Stimulated activated CD4-positive, alpha-beta T cell treated with anti-CD3 and anti-CD28 coated beads, Interleukin-4, amount 100 ng/mL, for 48 hours (primary cell): ENCODE measurements at places on chromosomes 2 and 18.

DNA sequence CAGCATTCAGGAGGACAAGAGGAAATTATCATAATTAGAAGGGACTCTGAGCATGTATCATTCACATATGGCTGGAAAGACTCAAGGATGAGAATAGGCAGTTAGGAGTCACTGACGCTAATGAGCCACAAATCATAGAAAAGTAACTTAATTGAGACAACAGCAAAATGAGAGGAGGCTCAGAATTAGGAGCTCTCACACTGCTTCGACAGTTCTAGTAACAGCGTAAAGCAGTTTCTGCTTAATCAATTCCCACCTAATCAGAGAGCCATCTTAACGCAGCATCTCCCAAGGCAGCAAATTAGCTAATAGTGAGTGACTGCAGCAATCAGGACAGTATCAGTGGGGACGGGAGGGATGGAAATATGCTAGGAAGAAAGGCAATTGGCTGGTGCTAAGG lies 32.8 kb downstream of the ANKRD44 start:
- no peak for DNase-seq

GRCh38 chr2:178152542-178152941 lies 40.3 kb downstream of the RBM45 start:
- no peak for DNase-seq

- no peak for DNase-seq
These were observed 335.7 kb downstream of the GALNT13 start for GRCh38 chr2:154207288-154208047.

GRCh38 chr2:128754246-128754724 lies 435.6 kb upstream of the HS6ST1 start:
- DNase-seq, result no peak

GRCh38 chr2:85926526-85926925 lies 37.7 kb upstream of the ST3GAL5 start:
- no peak for DNase-seq

GRCh38 chr18:21979171-21979560 lies 190.2 kb upstream of the GATA6 start:
- DNase-seq, result no peak

DNA sequence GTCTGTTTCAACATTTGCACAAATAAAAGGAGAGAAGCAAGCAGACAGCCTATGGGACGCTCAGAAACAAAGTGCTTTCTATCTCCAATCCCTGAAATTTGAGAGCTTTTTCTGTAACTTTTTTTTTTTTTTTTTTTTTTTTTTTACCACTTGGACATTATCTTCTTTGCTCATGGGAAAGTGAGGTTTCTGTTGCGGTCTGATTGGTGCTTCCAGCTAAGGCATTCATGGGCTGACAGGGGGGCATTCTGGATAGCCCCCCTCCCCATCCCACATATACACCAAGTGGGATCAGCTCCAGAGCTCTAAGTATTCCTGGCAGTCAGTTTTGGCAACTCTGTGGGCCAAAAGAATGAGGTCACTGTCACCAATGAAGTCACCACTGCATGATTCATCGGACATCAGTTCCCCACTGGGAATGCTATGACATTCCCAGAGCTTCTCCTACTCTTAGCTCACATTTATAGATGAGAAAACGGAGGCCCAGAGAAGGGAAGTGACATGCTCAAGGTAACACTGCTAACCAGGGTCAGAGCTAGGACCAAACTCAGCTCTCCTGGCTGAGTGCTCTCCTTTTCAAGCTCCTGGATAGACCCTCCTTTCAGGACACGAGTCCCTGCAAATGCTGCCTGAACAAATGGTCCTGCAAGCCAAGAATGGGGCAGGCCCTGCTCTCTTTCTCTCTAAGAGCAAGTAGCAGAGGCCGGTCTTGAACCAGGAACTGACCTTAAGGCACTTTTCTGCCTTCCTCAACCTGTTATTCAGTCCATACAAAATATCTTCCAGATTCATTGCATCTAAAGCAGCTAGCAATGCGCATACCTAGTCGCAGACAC lies 61.3 kb downstream of the TMEM247 start:
- no peak for DNase-seq

DNA sequence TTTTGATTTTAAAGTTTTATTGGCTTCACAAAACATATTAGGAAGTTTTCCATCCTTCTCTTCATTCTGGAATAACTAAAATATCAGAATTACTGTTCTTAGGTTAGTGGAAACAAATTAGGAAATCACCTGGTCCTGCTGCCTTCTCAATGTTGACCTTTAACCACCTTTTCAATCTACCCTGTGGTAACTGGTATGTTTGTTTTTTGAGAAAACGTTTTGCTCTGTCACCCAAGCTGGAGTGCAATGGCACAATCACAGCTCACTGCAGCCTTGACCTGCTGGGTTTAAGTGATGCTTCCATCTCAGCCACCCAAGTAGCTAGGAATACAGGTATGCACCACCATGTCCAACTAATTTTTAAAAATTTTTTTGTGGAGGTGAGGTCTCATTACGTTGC lies 28.4 kb downstream of the ACYP2 start:
- no peak for DNase-seq

DNA sequence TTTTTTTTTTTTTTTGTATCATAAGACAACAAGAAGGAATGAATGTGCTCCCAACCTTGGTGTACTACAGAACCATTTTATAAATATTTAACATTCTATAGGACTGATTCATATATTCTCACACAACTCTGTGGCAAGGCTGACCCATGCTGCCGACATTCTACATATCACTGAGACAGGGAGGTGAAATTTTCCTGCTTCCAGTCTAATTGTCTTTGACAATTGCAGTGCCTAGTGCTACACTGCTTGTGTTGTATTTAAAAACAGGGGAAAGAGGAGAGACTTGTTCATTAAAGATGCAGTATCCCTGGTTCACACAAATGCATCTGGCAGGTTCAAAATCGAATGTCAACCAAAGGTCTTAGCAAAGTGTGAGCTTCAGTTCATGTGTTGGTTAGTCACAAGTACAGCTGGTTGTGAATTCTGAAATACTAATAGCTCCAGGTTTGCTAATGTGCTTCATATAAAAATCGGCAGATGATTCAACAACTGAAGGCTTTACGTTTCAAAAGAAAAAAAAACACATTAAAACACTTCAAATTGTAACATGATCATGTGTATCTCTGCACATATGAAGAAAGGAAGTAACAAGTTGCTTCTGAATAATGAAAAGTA lies 130.8 kb downstream of the FIGN start:
- no peak for DNase-seq

GRCh38 chr2:80151651-80152050 lies 152.9 kb downstream of the LRRTM1 start:
- DNase-seq, result no peak

- DNase-seq, result no peak
These were observed 157.8 kb downstream of the PIK3C3 start for GRCh38 chr18:42112657-42113420.

DNA sequence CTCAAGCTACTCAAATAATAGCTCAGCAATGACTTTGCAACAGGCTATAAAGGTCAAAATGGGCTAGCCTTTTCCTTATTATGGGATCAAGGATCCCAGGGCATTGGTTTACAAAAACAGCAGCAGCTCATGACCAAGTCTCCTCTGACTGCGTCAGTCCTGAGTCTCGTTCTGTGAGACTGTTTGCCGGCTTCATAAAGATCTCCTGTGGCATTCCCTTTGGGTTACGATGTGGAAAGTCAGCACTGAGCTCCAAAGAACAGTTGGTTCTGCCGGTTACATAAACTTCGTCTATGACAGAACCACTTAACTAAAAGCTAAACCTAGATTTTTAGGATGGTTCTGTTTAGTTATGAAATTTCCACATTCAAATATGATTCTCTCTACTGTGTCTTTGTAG lies 674.9 kb downstream of the ZEB2 start:
- no peak for DNase-seq

- no peak for DNase-seq
These were observed 77.6 kb upstream of the RAB6C start for GRCh38 chr2:129901754-129902415.

- no peak for DNase-seq
These were observed 8.5 kb upstream of the CXCR4 start for GRCh38 chr2:136126421-136126926.

- no peak for DNase-seq
These were observed 170.9 kb upstream of the PXDN start for GRCh38 chr2:1915196-1915595.

GRCh38 chr2:145984580-145984979 lies 1464.7 kb upstream of the ZEB2 start:
- DNase-seq, result no peak

- DNase-seq, result no peak
These were observed 27.8 kb upstream of the DARS1 start for GRCh38 chr2:136013136-136013685.

GRCh38 chr2:178128836-178129630 lies 16.8 kb downstream of the RBM45 start:
- no peak for DNase-seq

DNA sequence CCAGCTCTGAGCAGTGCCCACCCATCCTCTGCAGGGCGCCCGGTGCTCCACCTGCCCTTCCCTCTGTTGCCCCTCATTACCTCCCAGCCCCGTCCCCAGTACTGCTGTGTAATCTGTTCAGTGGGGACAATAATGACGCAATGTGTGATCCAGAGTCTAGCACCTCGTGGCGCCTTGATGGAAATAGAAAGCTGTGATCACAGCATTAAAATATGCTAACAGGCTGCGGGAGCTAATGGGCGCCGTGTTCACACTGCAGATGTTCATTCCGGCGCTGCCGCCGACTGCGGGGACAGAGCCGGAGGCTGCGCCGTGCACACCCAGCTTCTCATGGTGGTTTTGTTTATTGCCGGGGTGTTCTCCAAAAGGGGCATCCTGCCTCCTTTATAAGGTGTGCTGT lies 235.2 kb downstream of the LDLRAD4 start:
- no peak for DNase-seq

DNA sequence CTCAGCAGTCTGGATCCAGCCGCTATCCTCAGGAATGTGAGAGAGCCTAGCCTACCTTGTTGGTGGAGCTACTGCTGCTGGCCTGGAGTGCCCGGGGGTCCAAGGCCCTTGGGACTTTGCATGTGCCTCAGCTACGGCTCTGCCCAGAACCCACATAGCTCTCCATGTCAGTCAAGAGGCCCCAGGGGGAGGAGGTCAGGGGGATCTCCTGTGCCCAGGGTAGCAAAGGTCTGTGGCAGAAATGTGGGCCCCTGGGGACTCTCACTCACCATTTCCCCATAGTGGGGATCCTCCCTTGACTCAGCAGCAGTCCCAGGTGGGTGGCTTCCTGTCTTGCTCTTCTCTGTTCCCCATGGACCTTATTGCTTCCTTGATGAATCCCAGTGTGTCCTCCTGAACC lies 342.7 kb upstream of the CHAC2 start:
- no peak for DNase-seq

- no peak for DNase-seq
These were observed 295.5 kb downstream of the ZNF521 start for GRCh38 chr18:25056429-25056828.

- no peak for DNase-seq
These were observed 21.6 kb downstream of the INPP5D start for GRCh38 chr2:233081731-233082221.

DNA sequence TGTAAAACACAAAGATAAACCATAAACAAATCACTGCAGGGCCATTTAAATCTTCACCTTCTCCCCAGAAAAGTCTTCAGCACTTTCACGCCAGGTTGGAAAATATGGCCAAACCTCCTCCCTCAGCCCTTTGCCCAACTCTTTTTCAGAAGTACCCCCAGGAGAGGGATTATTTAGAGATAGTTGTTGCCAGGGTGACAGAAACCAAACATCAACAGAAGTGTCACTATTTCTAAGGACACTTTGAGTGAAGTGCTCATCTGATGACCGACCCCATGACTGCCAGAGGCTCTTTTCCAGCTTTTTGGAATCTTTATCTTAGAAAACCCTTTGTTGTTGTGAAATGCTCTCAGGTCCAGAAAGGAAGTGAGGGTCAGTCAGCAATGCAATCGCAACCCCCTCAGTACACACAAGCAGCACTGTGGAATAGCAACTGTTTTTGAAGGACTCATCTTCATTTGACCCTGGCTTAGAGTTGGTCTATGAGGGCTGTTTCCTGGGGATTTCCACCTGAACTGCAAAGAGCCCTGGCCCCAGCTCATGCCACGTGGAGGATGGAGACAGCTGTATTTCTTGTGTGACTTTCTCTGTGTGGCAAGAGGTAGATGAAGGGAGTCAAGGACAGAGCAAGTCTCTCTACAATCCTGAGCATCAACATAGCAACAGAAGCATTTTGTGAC lies 114.0 kb upstream of the STON1 start:
- DNase-seq, result no peak

- no peak for DNase-seq
These were observed 79.6 kb upstream of the MYCN start for GRCh38 chr2:15860760-15861159.

GRCh38 chr2:20421988-20422370 lies 24.9 kb upstream of the RHOB start:
- DNase-seq, result no peak

DNA sequence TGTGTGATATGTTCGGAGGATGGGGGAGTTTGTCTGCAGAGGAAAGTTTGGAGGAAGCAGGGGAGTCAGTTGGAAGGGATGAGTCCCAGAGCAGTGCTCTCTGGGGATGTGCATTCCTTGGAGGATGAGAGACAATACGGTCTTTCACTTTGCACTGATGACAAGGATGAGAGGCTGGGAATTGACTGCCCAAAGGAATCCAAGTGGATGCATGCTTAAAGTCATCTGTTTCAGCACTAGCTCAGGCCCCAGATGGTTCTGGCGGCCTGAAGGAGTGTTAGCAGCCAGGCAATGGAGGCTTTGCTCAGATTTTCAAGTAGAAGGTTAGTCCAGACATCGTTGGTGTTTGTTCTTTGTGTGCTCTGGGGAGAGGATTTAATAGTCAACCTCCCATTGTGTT lies 100.2 kb downstream of the CRIM1 start:
- no peak for DNase-seq

GRCh38 chr18:13386891-13387801 lies 168.6 kb downstream of the LDLRAD4 start:
- no peak for DNase-seq

DNA sequence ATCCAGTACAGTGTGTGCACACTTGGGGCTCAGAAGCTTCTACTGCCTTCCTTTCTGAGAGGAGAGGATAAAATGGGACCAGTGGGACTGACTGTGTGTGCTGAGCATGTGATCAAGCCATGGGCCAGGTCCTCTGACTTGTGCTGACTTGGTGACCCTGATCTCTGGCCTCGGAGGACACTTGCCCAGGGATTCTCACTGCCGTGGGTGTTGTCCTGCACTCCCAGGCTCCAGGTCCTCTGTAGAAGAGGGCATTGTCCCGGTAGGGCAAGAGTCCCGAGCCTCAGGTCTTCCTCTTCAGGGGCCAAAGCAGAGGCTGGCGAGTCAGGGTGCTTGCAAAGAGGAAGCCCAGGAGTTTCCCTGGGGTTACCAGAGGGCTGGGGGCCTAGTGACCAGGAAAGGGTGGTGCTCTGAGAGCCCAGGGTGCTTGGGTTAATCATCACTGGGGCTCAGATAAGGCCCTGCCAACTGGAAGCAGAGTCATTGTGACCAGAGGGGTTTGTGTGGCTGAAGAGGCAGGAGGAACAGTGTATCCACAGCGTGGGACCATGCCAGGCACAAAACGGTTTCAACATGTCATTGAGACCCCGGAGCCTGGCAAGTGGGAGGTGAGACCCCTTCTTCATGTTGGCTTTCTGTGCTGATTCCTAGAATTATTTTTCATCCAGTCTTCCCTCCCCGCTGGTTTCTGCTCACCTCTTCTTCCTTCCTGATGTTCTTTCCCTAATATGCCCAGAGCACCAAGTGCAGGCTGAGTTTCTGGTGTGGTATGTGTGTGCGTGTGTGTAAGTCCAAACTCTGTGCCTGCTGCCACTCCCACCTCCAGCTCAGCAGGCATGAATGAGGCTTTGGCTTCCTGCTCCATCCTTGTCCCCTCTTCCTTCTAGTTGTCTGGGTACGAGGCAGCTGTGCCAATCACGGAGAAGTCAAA lies at the start of gene GCKR:
GCKR (plus strand) TSS at position 483 of the 931 bp plus-strand sequence; CDS start at position 549, 66 bp downstream.
- DNase-seq, result no peak

- no peak for DNase-seq
These were observed 386.5 kb upstream of the SLC39A10 start for GRCh38 chr2:195270466-195271039.
